ENCODE measurements at places on chromosomes 7 and 10.

DNA sequence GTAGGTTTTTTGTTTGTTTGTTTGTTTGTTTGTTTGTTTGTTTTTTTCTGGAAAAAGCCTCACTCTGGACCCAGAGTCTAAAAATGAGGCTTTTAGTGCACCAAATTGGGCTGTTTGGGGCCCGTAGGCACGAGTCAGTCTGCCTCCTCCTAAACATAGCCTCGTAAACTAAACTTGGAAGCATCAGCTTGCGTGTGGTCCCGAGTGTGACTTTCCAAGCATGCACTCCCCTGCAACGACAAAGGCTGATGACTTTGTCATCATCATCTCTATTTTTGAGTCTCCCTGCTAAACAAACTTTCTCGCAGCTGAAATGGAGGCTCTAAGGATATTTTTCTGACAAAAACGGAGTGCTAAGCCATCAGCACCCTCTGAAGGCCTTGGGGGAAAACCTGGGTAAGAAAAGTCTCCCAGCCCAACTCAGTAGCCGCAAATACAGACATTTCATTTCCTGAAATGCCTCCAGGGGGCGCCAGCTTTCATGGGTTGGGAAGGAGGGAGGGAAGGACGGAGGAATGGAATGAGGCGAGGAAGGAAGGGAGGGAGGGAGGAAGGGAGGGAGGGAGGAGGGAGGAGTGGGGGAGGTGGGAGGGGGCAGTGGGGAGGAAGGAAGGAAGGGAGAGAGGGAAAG, 245.9 kb downstream of the KCNMA1 start:
- no peak for DNase-seq

- no peak for DNase-seq
Measured at GRCh38 chr10:11638055-11638698, 26.7 kb upstream of the USP6NL start.

GRCh38 chr10:115761166-115761565, 511.8 kb downstream of the GFRA1 start:
- DNase-seq: no peak

- DNase-seq: no peak
Measured at GRCh38 chr7:92614660-92615174, 24.5 kb upstream of the FAM133B start.

DNA sequence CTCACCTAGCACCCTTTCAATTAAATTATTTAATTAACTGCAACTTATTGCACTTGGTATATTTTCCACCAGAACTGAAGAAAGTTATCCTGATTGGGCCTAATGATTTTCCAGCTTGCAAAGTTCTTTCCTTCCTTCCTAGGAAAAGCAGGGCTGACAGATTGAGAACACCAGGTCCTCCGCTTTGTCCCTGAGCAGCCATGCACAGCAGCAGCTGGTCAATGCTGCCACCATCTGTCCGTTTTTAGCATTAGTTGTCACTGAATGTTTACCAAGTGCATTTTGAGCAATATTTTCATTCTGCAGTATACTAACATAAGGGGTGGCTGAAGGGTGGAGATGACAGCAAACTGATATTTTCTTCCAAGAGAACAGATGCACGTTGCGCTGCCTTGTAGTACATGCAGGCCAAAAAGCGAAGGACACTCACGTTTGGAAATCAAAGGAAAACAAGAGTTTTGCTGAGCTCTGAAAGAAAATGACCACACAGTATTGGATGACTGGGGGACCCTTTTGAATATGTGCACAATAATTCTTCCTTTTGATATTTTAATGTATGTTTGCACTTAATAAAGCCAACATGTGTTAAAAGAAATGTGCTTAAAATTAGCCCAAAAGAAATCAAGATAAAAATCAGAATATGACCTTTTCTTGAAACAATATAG, 248.8 kb upstream of the PTN start:
- no peak for DNase-seq

DNA sequence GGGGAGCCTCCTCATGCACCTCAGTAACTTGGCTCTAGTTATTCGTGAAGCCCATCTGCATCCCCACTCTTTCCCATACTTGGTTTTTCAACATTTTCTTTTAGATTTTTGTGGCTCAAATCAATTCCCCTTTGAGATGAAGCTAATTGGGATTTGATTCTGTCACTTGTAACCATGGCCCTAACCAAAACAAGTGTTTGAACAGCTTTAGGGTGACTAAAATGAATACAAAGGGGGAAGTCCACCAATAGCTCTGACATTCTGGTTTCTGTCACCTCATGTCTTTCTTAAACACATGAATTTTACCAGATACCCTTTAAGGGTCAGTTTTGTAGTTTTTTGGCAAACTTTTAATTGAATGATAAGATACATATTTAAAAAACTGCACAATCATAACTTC, 87.0 kb downstream of the PCGF5 start:
- DNase-seq: no peak

DNA sequence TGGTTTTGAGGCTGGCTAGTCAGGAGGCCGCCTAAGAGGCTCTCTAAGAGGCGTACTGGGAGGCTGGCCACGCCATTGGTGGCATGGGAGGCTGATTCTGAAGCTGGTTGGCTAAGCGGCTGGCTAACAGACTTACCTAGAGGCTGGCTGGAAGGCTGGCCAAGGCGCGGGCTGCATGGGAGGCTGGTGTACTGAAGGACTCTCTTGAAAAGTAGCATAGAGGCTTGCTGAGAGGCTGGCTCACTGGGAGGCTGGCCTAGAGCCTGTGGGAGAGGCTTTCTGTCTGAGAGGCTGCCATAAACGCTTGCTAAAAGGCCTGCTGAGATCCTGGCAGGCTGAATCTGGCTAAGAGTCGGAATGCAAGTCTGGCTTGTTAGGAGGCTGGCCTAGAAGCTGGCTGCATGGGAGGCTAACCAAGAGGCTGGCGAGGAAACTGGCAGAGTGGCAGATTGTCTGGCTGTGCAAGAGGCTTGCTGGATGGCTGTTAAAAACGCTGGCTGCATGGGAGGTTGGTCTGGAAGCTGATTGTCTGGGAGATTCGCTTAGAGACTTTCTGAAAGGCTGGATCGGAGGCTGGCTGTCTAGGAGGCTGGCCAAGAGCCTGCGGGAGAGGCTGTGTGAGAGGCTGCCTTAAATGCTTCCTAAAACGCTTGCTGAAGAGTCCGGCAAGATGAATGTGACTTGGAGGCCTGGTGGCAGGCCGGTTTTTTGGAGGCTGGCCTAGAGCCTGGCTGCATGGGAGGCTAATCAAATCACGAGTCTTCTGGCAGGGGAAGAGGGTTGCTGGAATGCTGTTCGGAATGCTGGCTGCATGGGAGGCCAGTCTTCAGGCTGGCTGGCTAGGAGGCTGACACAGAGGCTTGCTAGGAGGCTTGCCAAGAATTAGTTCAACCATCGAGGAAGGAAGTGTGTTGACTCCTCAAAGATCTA, 134.2 kb downstream of the OR13A1 start:
- no peak for DNase-seq

DNA sequence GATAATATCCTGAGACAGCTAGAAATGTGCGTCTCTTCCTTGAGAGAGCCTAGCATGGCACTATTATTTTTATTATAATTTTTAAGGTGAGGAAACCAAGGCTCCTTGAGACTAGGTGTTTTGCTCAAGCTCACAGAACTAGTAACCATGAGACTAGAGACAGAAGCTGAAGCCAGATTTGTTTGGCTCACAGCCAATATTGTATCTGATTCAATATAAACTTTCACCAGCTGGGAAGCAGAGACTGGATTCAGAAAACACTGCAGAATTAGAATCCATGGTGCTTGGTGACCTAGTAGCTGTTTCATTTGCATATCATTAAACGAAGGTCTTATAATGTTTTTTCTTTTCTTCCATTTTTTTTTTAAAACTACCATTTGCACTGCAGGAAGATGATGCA, 64.4 kb downstream of the DNAJB9 start:
- DNase-seq: no peak

- DNase-seq: no peak
Measured at GRCh38 chr7:122402235-122402634, 97.7 kb upstream of the FEZF1 start.

- no peak for DNase-seq
Measured at GRCh38 chr7:41047789-41048191, 655.1 kb downstream of the INHBA start.

DNA sequence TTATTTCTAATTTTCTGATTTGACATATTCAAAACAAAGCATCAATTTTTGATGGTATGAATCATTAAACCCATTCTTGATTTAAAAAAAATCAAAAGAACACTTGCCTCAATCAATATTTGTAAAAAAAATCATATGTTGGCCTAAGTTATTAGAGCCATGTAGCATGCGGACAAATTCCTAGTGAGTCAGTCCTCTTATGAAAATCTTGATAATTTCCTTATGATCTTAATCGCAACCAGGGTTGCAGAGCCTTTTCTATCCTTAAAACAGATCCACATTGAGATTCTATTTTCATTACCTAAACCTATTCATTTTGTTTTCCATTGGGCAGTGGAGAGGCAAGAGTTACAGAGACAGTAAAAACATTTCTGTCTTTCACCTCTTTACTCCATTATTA, 203.2 kb downstream of the ARL4A start:
- no peak for DNase-seq

- no peak for DNase-seq
Measured at GRCh38 chr7:45026984-45027773, 27.2 kb downstream of the CCM2 start.

DNA sequence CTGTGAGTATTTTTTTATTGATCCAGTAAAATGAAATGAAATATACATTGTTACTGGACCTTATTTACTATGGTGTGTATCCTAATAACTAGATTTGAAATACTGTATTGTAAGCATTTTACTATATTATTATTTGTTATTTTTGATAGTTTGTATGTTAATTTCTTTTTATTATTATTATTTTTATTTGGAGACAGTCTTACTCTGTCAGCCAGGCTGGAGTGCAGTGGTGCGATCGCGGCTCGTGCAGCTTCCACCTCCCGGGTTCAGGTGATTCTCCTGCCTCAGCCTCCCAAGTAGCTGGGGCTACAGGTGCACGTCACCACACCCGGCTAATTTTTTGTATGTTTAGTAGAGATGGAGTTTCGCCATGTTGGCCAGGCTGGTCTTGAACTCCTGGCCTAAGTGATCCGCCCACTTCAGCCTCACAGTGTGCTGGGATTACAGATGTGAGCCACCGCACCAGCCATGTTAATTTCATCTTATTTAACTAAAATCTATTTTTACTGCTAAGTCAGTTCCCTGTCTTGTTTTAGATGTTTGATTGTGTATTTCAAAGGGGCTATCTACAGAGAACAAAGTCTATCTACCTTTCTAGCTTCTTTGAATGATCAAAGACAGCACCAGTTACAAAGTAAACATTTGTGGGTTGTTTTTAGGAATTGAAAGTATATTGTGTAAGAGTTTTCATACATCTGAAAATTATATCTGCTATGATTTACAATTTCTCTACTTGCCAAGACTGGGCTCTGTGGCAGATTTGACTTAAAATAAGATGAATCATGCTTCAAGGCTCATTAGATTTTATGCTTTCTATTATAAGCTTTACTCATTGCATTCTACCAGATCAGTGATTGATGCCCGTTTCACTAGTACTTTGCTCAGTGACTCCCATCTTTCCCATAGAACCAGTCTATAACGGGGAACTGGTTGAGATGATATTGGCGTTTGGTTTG, 41.6 kb downstream of the CDC123 start:
- no peak for DNase-seq

- no peak for DNase-seq
Measured at GRCh38 chr10:105742184-105742583, 1101.1 kb downstream of the SORCS3 start.

GRCh38 chr7:117270371-117270770, 52.5 kb downstream of the WNT2 start:
- DNase-seq: no peak

DNA sequence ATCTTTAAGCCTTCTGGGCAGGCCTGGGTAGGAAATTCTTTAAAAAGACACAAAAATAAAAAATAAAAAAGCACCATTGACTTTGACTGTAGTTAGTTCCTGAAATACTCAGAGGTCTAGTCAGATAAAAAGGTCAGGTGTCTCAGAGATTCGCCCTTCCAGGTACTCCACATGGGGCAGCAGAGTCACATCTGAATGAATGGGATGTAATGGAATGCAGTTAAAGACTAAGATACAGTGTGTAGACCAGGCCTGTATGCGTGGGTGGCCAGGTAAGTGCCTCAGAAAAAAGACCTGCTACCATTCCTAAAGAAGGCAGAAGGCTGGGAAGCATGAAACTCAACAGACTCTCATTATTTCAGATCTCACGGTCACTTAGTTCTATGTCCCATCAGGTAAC, 68.6 kb upstream of the SEM1 start:
- DNase-seq: no peak

GRCh38 chr7:2493205-2494164, 17.3 kb upstream of the GRIFIN start:
- no peak for DNase-seq

- no peak for DNase-seq
Measured at GRCh38 chr10:90437452-90437851, 420.4 kb downstream of the HTR7 start.

- no peak for DNase-seq
Measured at GRCh38 chr7:8146106-8146787, 115.7 kb downstream of the ICA1 start.

DNA sequence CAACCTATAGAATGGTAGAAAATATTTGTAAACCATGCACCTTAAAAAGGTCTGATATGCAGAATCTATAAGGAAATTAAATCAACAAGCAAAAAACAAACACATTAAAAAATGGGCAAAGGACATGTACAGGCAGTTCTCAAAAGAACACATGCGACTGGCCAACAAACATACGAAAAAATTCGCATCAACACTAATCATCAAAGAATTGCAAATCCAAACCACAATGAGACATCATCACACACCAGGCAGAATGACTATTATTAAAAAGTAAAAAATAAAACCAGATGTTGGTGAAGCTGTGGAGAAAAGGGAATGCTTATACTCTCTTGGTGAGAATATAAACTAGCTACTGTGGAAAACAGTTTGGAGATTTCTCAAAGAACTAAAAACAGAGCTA, 33.2 kb downstream of the TMEM229A start:
- no peak for DNase-seq

- DNase-seq: no peak
Measured at GRCh38 chr7:102304668-102305067, 18.0 kb downstream of the SH2B2 start.

- DNase-seq: no peak
Measured at GRCh38 chr10:109893386-109893785, 29.9 kb downstream of the XPNPEP1 start.
